ENCODE measurements at places on chromosomes 16 and 17.
A peak's percentile ranks its signal among the peaks of the same experiment; 100 is the strongest.

GRCh38 chr17:80694992-80695912, 150.6 kb downstream of the RPTOR start:
- no peak for DNase-seq

GRCh38 chr16:82108774-82109173, 61.2 kb downstream of the MPHOSPH6 start:
- no peak for DNase-seq

DNA sequence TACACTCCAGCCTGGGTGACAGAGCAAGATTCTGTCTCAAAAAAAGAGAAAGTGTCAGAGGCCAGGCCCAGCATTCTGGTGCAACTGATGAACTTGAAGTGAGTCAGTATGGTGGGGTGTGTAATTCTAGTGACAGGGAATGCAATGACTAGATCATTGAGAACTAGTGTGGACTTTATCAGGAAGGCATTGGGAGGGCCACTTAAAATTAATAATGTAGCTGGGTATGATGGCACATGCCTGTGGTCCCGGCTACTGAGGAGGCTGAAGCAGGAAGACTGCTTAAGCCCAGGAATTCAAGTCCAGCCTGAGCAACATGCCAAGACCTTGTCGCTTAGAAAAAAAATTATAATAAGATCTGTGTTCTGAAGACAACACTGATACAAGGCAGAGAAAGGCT, 90.8 kb downstream of the STX8 start:
- no peak for DNase-seq

GRCh38 chr16:46986438-46986837, 13.0 kb upstream of the DNAJA2 start:
- DNase-seq, result no peak

- peak; percentile 32 for DNase-seq
Measured at GRCh38 chr17:27893841-27894503, 807 bp upstream of the LYRM9 start.

DNA sequence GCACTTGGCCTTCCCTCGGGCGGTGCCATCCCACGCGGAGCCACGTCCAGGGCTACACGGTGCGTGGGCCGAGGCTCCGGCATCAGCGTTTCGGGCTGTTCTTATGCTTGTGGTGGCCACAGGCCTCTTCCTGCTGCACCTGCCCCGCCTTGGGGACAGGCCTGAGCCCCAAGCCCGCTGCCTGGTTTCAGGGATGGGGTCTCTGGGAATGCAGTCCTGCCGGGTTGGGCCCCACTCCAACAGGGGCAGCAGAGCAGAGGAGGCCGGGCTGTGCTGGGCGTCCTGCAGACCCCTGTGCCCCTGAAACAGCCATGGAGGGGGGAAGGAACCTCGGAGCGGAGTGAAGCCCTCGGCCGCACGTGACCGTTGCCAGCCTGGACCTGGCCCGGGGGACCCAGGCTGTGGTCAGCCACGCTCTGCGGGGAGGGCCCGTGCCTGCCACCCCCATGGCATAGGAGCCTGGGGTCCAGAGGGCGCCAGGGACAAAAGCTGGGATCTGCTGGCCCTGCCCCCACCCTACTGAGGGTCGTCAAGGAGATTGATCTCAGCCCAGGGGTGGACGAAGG, 453 bp upstream of the WFIKKN1 start:
- DNase-seq, result peak; percentile 69

- no peak for DNase-seq
Measured at GRCh38 chr17:18246109-18246725, 12.3 kb downstream of the FLII start.

DNA sequence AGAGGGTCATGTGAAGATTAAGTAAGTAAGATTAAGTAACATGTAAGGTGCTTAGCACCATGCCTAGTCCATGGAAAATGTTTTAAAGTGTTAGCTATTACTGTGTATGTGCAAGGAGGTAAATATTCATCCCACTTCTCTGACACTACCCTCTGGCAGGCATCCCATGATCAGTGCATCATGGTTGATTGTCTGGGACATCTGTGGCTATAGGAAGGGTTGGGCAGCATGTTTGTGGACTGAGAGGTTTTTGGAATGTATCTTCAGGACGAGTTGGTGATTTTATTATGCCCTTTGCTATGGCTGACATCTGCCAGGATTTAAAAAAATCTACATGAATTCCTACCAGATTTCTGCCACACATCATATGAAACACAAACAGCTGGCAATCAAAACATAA, 6.5 kb upstream of the TAOK1 start:
- no peak for DNase-seq

DNA sequence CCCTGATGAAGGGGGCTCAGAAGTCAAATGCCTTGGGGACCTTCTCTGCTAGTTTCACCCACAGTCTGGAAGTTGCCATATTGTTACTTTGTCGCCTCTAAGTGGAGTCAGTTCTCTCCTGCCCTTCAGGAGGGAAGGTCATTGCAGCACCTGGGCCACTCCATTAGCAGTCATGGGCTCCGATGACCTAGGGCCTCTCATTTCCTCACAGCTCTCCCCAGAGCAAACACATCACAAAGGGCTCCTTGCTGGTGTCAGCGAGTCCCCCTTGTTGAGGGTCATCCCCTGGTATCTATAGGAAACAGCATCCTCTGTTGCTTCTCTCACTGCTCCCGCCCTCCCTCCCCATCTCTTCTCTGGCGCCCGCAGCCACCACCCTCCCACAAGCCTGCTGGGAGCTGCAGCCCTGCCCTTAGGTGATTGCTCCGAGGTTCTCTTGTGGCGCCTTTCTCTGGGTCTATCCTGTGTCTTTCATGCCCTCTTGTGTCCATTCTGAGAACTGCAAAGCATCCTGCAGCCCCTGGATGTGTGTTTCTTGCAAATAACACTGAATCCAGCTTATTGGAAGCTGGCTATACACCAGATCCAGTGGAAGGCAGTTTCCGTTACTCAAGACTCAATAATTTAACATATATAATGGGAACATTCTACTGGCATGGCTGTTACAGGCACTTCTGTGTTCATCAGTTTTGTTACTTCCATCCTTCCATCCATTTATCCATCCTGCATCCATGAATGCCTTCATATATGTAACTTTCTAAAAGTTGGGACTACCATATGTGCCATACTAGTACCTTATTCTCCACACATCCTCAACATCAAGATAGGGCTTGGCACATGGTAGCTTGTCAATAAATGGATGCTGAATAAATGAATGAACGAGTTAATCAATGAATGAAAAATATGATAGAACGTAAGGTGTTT, 21.2 kb downstream of the PDILT start:
- peak; percentile 83 for DNase-seq

GRCh38 chr17:64448665-64449512, at the start of gene MILR1:
TSS of gene MILR1 (plus strand) at chr17:64449115. CDS start at chr17:64449169, 54 bp downstream.
- DNase-seq, result no peak

DNA sequence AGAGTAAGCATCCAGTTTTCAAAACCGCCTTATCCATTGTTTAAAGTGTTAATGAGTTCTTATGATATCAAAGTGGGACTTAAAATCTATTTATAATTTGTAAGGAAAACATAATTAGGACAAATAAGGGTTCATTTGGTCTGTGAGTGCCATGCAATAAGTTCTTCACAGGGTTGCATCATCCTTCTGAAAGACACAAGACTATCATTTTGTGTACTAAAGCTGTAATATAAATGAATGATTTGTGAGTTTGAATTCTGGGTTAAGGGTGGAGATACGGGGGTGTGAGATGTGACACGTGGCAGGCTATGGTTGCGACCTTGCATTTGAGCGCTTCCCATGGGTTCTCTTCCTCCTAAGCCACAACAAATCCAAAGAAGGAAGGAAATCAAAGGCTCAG, 6.8 kb downstream of the GAN start:
- no peak for DNase-seq

- DNase-seq, result no peak
Measured at GRCh38 chr16:58128711-58129096, 477 bp downstream of the CFAP20 start.

DNA sequence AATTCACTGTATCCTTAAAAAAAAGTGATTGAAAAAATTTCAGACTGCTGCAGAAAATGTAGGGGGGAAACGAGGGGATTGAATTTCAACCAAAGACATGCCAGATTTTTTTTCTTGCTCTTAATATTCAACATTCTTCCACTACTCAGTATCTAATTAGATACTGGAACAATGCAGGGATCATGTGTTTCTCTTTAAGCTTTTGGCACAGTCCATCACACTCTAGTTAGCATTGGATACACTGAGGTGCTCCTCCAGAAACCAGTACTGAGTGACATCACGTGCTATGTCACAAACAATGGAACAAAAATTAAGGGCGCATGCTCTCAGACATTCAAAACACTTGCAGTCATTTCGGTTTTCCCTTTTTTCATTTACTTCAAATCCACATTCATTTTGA, 298.6 kb upstream of the PSMD7 start:
- no peak for DNase-seq

- no peak for DNase-seq
Measured at GRCh38 chr16:16096121-16096857, 127.0 kb downstream of the ABCC6 start.

GRCh38 chr16:58261263-58261662, 33.6 kb downstream of the PRSS54 start:
- no peak for DNase-seq

GRCh38 chr16:84193480-84193879, 2.5 kb downstream of the ADAD2 start:
- no peak for DNase-seq

DNA sequence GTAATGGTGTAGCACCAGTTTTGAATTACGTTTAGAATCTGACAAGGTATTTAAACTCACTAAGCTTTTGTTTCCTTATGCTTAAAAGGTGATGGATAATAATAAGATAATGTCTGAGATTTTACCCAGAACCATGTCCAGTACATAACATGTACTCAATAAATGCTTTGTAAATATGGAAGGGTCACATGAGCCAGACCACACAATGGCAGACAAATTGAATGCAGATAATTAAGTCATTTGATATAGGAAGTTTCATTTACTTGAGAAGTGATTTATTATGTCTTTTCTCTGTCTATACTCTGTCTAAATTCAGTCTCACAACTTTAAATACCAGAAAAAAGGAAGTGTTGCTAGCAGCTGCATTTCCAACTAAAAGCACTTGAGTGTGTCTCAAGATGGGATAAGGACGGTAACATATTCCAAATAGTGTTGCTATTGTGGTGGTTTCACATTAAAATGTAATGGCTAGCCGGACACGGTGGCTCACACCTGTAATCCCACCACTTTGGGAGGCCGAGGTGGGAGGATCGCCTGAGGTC, 52.5 kb upstream of the DHX40 start:
- no peak for DNase-seq

DNA sequence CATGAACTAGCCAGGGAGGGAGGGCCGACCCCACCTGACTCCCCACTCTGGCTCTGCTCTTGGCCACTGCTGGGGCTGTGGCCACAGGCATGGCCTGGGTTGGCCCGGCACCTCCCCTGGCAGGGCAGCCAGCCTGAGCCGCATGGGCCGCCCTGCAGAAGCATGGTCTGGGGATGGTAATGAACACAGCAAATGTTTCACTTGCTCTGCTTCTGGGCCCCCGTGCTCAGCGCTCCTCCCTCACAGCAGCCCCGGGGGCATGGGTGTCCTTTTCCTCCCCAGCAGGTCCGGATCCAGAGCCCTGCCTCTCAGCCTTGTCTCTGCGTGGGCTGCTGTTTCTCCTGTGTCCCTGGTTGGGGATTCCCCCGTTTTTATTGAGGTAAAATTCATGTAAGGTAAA, 30.9 kb upstream of the KCNJ12 start:
- DNase-seq, result no peak

All from retina (tissue), 1 donor.